ENCODE measurements at places on chromosomes 16 and 17. TPM values are rescaled to one million over a fixed set of nuclear protein-coding genes. Genes with fewer than 3 reads are reported as not detected.

The KRT36 gene
- total RNA-seq: not detected

The ZG16 gene
- total RNA-seq: not detected

The MFAP4 gene
- total RNA-seq: 501 TPM

The SEZ6L2 gene
- total RNA-seq: 1.4 TPM

The PLXDC1 gene
- total RNA-seq: 13.9 TPM

The TP53TG3 gene
- total RNA-seq: not detected

The FAM83G gene
- total RNA-seq: 19.8 TPM

The TBC1D3C gene
- total RNA-seq: not detected

The ADAP2 gene
- 38.3 TPM for total RNA-seq

The KRT39 gene
- total RNA-seq: not detected

The KCNJ2 gene
- 2.0 TPM for total RNA-seq

The RNF157 gene
- total RNA-seq: 0.41 TPM

The SOX8 gene
- total RNA-seq: 5.7 TPM
